ENCODE measurements at places on chromosomes 12 and 14.

GRCh38 chr14:100692859-100693558 is 33.7 kb upstream of the DLK1 start:
- DNase-seq: peak; percentile 58

DNA sequence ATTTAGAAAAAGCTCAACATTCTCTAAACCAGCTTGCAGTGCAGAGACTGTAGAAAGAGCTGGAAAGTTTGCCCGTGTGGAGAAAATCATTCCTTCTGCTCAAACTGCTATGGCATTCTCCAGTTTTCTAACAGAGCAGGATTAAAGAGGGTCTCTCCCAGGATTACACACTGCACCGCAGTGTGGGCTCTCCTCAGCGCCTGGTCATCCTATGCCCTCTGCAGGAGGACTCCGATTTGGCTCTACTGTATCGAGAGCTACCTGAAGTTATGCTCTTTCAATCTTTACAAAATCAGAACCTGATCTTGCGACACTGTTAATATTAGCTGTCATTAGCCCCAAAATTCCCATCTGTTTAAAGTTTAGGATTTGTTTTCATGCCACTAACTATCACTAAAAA is 33.0 kb downstream of the BHLHE41 start:
- DNase-seq: no peak

GRCh38 chr14:95951359-95951758 is 74.7 kb downstream of the TUNAR start:
- no peak for DNase-seq

DNA sequence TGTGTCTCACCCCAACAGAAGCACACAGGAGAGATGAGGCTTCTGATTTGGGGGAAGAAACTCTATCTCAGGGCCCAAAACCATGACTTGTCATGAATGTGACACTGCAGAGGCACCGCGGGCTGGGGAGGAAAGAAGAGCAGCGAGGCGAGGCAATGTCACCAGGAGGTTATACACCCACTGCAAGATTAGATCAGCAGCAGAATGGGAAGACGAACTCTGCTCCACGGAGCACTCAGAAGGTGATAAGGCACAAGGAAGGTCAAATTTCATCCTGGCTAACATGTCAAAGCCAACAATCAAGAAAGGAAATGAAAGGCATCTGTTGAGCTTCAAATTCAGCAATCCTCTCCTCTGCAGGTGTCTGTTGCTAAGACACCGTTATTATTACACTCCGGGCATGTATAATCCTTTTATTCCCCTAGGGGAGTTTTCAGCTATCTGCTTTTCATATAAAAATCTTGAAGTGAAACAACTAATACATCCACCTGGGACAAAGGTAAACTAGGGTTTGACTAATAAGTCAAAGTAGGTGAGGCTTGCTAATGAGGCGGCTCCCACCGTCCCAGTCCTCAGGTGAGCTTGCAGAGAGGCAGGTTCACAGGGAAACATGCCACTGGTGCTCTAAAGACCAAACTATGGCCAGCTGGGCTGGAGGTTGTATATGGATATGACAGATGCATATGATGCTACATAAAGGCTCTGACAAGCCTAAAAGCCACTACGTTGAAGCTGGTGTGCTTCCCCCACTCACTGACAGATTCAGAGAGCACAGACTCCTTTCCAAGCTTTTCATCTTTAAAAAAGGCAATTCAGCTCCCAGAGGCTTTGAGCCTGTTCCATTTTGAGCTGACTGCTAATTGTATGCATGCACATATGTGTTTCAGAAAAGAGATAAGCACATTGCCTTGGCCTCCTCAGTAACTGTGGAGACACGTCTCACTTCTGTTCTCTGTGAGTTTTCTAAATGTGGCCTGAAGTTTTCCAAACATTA is 221.2 kb downstream of the NELL2 start:
- DNase-seq: no peak

DNA sequence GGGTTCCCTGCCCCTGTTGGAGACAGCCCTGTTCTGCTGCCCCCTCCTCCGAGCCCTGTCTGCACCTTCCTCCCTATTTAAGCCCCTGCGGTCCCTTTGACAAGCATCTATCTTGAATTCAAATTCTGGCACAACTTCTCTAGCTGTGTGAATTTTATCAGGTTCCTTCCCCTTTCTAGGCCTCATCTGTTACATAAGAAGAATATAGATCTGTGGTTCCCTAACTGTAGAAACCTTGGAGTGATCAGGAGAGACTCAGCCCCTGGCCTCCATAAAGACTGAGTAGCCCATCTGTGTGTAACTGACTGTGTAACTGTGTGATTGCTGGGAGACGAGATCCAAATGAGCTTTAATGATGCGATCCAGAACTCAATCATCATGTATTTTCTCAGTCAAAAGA is 13.0 kb upstream of the RACGAP1 start:
- no peak for DNase-seq

DNA sequence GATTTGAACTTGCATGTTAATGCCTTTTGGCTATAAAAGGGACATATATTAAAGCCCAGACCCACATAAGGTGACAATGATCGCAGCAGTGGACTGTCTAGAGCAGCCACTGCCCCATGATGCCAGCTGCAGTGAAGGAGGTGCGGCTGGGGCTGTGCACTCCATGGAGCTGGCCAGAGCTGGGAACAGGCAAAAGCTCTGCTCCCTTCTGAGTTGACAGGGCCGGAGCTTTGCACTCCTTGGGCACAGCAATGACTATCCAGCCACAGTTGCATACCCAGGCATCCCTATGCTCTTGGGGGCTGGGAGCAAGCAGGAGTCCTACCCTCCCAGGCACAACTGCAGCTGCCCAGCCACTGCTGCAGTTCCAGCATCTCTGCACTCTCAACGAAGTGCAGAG is 50.2 kb downstream of the EGLN3 start:
- DNase-seq: no peak

DNA sequence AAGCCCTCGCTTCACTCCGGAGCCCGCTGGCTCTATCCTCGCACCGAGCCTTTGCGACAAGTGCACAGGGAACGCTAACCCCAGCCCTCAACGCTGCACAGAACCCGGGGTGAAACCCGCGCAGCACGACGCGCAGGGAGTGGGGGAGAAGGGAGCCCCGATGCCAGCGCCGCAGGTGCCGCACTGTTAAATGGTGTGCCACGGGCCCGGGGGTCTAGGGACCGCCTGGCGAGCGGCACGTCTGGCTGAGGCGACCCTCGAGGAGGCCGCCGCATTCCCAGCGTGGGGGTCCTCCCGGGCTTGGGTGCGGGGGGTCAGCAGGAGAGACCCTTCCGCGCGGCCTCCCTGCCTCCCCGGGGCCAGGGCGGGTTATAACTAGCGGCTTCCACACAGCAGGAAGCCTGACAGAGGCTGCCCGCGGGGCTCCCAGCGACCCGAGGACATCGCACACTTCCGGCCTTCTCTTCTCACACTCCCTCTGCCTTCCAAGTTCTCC is 23.8 kb upstream of the LRTM2 start:
- DNase-seq: no peak

DNA sequence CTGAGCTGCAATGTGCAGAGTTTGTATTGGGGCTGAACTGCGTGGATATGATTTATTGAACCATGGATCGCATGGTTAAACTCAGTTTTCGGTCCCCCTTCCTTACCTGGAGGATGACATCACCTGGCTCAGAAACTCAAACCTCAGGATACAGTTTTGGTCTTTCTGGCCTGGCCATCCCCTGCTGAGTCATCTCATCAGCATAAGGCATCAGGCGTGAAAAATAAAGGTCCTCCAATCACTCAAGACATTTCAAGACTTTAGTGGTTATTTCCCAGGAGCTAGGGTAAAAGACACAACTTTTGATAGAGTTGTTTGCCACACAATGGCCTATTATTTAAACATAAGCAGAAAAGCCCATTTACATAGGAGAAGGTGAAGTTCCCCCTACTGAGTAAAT is 631.1 kb upstream of the TMEM132C start:
- no peak for DNase-seq

- DNase-seq: no peak
Measured at GRCh38 chr14:81485781-81486180, 47.9 kb downstream of the SEL1L start.

GRCh38 chr14:103894034-103894722 is 34.1 kb upstream of the TDRD9 start:
- no peak for DNase-seq

DNA sequence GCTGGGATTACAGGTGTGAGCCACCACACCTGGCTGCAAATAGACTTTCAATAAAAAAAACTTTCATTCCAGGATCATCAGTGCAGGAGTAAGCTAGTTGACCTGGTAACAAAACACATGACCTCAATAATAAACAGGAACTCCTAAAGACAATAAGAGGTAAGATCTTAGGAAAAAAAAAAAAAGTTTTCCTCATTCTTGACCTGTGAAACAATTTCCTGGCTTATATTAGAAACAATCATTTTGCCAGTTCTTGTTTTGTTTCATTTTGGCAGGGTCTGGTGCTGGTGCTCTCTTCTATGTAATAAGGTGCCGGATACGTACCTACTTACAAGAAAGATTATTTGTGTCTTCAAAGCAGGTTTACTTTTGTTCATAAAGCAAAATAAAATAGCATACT is 90.6 kb upstream of the AMN1 start:
- DNase-seq: no peak

GRCh38 chr12:76545486-76545885 is 14.1 kb downstream of the OSBPL8 start:
- DNase-seq: no peak

- no peak for DNase-seq
Measured at GRCh38 chr12:15778126-15778525, 11.1 kb downstream of the EPS8 start.

DNA sequence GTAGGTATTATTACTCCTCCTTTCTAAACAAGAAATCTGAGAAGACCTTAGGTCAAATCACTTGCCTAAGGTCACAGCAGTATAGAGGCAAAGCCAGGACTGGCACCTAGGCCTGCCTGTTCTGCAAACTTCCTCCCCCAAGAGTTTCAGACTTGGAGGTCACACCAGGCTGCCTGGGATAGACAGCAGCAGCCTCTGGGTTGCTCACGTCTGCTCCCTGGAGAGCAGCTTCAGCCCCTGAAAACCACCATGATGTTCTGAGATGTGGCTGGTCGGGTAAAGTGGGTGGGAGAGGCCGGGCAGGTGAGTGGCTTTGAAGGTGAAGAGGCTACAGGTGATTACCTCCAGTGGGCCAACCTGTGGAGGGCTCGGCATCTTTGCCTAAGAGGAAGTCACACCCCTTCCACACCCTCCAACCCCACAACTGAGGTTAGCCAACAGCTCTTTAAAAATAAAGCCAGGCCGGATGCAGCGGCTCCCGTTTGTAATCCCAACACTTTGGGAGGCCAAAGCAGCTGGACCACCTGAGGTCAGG is 37.0 kb upstream of the PNMA1 start:
- no peak for DNase-seq

DNA sequence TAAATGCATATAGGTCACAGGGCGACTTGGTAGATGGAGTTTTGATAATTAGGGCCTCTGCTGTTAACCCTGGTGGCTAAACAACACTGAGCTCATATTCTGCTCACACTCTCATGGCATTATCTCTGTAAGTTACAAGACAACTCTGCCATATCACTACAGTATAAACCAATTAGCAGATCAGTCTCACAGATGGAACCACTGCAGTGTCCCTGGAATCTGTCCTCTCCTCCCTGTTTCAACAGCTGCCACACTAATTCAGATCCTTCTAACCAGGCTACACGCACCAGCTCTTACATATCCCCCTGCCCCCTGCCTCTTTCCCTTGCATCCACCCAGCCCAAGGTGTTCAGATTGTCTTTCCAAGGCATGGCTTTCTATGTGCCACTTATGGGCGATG is 161.0 kb upstream of the RMST start:
- DNase-seq: no peak
